ENCODE measurements at places on chromosomes 7 and 10.
A peak's percentile ranks its signal among the peaks of the same experiment; 100 is the strongest.

- DNase-seq, result no peak
Observed at GRCh38 chr7:124818807-124819206, 53.2 kb upstream of the GPR37 start.

DNA sequence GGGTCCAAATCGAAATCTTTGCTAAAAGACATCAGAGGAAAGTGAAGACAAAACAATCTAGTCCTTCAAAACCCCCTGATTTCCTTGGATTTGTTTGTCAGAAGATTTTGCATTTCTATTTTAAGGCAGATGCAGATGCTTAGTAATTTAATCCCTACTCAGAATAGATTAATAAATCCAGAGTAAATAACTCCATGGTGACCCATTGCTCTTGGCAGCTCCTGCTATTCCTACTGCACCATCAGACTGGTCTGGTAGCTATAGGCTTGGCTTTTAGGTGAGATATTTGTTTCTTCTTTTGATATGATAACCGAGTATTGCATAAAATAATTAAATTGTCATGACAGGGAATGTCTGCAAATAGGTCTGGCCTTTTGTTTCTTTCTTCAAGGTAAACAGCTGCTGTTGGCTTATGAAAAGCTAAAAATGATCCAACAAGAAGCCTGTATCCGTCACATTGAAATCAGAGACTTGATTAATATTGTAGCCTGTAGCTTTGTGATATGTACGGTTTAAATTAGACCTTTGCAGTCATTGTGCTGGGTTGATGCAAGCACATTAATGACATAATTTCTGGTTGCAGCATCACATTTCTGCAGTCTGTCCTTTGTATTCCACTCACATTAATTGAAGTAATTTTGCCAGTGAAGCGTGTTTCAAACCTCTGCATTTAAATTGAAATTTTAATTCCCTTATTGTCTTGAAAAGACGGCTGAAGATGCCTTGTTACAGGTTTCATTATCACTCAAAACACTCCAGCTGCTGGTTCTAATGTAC lies 40.7 kb downstream of the EXOC4 start:
- DNase-seq, result peak; percentile 29

DNA sequence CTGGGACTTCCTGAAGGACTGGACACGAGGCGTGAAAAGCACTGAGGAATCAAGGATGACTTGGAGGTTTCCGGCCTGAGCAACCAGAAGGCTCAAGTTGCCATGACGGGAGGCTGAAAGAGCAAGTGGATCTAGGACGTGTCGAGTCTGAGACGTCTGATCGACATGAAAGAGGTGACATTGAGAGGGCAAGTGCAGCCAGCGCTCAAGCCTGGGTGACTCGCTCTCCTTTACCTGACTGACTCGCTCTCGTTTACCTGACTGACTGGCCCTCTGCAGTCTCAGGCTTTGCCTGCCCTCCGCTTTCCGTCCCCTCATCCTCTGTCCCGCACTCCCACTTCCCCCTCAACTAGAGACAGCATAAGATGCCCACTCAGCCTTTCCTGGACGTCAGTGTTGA lies 202.6 kb upstream of the FRMD4A start:
- DNase-seq, result no peak

DNA sequence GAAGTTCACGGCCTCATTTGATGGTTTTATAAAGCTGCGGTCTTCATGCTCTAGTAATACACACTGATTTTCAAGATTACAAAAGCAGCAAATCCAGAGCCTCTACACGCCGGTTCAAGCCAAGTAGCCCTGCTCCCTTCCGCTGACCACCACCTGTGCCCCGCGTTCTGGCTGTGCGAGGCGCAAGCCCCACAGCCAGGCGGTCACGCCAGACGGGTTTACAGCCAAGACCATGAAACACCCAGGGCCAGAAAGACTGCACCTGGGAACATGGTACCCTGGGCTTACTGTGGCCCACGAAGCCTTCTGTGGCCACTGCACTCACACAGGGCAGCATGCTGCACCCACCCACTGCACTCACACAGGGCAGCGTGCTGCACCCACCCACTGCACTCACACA lies 33.6 kb downstream of the GPER1 start:
- no peak for DNase-seq

GRCh38 chr10:95784279-95784913 lies 28.4 kb downstream of the ENTPD1 start:
- no peak for DNase-seq

DNA sequence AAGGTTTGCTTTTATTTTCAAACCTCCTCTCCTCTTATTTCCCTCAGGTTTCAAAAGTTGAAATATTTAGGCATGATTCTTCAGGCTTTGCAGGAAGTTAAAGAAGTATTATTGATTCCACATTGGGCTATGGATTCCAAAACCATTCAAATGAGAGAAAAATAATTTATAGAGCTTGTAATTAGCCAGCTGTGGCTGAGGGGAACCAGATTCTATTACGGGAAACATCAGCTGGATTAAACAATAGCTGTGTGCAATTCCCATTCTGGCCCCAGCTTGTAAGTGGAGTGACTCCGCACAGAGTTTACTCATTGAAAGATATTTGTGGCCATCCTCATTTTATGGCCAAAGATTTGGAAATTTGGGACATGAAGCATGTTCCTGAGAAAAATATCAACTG lies 77.0 kb upstream of the PHYHIPL start:
- no peak for DNase-seq

DNA sequence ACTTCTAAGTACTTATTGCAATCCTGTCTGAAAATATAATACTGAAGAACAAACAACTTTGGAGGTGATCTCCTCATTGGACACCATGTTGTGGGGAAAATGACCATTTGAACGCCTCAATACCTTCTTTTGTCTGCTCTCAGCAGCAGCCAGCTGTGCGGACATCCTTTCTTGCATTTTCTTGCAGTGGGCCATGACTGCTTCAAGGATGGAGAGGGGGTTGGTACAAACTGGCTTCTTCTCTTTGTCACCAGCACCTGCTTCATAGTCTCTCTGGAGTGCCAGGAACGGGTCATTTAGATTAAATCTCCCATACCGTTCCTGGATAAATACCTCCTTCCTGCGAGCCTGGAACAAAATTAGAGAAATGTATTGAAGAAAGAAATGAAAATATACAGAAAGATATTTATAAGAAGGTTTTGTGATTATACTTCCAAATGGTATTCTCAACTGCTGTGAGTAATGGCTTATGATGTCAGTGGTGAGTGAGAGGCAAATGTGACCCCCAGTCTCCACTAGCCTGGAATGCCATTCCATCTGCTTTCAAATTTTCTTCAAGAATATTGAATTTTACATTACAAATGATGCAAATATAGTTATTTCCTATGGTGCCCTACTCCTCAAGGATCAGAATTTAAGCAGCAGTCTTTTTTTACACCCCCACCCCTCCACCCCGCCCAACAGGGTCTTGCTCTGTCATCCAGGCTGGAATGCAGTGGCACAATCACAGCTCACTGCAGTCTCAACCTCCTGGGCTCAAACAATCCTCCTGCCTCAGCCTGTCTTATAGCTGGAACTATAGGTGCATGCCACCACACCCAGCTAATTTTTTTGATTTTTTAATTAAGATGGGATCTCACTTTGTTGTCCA lies 62.4 kb downstream of the CTTNBP2 start:
- peak; percentile 84 for DNase-seq
